Fibroblast of gingiva (primary cell): ENCODE measurements at places on chromosomes 5 and 9.

GRCh38 chr5:114447084-114447773 is 85.4 kb downstream of the KCNN2 start:
- DNase-seq, result no peak

DNA sequence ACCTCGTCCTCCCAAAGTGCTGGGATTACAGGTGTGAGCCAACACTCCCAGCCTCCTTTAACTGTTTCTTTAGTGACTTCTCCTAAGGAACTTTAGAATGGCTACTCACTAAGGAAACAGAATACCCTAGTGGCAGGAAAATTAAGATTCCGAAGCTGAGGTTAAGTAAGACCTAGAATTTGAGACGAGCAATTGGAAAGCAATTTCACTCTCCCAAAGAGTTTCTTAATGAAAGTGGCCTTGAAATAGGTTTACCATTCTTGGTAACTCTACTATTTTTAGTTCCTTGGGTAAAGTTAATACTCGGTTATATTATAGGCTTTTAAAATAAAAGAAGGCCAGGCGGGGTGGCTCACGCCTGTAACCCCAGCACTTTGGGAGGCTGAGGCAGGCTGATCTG is 22.9 kb upstream of the GOLPH3 start:
- DNase-seq, result peak; percentile 45

DNA sequence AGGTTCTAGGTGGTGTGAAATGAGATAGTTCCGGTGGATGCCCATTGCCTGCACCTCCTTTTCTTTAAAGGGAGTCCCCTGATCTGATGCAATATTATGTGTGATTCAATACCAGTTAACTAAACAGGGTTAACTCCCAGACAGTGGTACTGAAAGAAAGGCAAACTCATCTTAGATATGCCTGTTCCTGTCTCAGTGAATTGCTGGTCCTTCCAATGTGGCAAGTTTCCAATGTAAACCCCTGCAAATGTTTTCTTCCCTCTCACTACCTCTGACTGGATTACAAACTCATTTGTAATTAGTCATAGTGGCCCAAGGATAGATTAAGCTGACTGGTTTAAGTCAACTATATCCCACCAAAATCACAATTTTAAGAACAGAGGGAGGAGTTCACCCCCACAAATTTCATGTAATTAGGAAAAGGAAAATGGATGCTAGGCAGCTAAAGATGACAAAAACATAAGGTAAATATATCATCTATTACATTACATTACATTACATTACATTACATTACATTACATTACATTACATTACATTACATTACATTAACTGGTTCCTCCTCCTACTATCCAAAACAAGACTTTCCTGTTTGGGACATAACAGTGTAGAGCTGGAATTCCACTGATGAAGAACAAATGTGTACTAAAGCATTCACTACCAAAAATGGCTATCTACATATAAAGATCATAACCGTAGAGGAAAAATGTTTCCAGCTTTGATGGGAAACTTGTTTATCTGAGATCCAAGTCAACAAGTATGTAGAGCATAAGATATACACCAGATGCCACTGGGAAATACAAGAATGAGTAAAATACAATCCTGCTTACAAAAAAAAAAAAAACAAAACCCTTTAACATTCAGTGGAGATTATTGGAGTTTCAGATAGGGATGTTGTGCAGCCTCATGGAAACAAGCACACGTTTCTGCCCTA is 121.5 kb upstream of the SNX2 start:
- DNase-seq, result no peak

- no peak for DNase-seq
These were observed 841 bp downstream of the GRK6 start for GRCh38 chr5:177427211-177427822.

DNA sequence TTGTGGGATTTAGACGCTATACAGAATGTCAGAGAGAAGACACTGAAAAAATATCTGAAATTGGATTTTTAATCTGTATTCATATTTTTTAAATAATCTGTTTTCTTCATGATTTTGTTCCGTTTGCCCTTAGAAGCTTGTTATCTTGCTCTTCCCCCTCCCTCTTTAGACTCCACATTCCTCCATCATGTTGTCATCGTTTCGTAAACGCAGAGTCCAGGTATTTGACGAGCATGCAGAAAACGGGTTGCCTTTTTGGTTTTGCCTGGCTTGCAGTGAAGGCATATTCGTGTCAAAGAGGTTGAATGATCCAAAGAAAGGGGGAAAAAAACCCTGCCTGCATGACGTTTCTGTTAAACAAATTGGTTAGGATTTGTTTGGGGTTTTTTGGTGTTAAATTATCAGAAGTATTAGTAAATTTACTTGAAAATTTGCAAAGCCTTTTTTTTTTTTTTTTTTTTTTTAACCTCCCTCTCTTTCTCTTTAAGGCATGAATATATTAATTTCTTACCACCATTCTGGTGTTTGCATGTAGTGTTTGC is 2.9 kb downstream of the SPTAN1 start:
- peak; percentile 21 for DNase-seq
